RWPE1 (cell line): ENCODE measurements at places on chromosomes 13 and 19.

DNA sequence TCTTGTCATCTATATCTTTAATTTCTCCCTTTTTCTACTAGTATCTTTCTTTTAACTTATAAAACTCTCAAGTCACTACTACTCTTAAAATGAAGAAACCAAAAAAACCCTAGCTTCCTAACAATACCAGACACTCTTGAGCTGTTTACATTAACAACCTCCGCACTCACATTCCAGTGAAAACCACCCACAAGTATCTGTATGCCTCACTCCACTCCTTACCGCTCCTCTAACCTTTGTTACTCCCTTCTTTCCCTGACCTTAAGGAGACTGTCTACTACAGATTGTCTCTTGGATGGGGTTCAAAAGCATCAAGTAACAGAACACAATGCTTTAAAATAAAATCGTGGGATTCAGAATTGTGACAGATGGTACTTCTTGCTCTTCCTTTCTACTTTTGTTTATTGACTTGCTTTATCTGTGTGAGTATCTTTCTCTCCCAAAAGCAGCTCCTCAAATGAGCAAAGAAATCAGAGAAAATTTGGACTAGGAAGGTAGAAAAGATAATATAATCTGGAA is 110.0 kb upstream of the FBXL3 start:
- DNase-seq: no peak

DNA sequence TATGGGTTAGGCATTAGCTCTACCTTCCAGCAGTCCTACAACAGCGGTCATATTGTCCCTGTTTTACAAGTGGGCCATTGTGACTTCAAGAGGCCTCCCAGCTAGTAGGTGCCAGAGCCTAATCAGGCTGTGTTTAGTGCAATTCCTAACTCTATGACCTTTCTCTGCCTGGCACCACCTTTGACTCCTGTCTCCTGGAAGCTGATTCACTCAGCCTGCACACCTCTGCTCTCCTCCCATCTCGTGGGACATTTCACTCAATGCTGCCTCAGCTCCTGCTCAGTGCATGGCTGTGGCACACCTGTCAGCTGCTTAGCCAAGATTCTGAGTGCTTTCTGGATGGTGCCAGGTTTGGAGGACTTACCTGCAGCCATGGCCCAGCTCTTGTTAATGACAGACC is 9.5 kb upstream of the GJB6 start:
- no peak for DNase-seq

DNA sequence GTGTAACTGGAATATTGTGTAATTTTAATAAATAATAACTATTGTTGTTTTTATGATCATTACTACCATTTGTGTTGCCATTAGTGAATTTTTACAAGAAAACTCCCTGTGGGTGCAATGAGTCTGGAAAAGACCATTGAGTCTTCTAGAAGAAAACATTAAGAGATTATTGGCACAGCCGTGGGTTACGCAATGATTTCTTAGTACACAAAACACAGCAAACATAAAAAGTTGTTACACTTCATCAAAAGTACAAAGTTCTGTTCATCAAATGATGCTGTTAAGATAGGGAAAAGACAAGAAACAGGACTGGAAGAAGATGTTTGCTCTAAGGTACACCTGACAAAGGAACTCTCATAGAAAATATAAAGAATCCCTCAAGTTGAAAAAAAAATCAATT is 41.6 kb downstream of the ZNF331 start:
- DNase-seq: no peak

DNA sequence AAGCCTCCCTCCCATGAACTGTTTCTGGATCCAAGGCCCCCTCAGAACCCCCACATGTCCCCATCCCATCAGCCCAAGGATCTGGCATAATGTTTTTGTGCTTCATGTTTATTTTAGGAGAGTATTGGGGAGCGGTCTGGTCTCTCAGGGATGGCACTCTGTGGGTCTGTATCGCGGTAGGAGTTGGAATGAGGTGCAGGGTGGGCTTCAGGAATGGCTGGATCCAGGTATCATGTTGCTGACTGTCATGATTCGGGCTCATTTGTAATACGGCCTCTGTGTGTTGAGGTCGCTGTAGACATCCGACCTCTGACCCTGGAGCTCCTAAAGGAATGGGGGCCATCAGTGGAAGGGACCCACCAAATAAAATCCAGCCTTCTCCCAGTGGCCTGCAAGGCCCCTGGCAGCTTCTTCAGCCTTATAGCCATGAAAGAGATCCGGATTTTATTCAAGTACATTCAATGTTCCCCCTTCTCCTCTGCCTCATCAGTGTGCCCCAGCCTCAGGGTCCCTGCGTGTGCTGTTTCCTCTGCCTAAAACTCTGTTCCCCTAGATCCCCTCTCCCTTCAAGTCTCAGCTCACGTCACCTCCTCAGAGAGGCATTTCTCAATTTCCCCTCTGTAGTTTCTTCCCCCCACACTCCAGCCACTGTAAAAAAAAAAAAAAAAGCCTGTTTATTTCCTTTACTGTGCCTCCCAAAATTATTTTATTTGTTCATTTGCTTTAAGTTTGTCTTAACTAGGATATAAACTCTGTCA is 2.2 kb downstream of the HCST start:
- no peak for DNase-seq

GRCh38 chr13:101763191-101763590 is 310.7 kb downstream of the ITGBL1 start:
- DNase-seq: peak; percentile 2

GRCh38 chr19:58038688-58039204 is 4.9 kb downstream of the ZSCAN1 start:
- no peak for DNase-seq

- DNase-seq: no peak
Measured at GRCh38 chr13:101205408-101205807, 210.9 kb downstream of the NALCN start.

DNA sequence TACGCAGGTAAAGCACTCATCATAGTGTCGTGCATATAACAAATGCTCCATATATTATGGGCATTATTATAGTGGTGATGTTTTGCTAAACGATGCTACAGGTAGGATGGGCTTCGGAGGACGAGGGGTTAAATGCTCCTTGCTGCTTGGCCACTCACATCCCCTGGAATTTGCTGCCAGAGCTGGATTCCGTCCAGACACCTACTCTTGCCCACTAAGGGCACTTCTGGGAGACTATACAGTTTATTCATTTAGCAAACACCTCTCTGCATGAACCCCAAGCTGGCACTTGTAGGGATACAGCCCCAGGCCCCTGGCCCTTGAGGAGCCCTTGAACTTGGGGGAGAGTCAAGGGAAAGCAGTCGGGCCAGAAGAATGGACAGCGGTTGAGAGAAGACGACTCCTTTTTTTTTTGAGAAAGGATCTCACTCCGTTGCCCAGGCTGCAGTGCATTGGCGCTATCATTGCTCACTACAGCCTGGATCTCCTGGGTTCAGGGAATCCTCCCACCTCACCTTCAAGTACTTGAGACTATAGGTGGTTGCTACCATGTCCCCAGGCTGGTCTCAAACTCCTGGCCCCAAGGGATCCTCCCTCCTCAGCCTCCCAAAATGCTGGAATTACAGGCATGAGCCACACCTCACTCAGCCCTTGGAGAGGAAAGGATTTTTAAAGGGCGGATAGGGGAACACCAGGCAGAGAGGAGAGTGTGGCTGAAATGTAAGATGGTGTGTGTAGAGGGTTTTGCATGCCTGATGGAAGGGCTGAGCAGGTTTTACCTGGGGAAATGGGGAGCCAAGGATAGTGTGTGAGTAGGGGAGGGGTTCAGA is 1.1 kb upstream of the MRPL34 start:
- no peak for DNase-seq

- no peak for DNase-seq
Measured at GRCh38 chr13:31110617-31111016, 51.1 kb downstream of the HSPH1 start.

DNA sequence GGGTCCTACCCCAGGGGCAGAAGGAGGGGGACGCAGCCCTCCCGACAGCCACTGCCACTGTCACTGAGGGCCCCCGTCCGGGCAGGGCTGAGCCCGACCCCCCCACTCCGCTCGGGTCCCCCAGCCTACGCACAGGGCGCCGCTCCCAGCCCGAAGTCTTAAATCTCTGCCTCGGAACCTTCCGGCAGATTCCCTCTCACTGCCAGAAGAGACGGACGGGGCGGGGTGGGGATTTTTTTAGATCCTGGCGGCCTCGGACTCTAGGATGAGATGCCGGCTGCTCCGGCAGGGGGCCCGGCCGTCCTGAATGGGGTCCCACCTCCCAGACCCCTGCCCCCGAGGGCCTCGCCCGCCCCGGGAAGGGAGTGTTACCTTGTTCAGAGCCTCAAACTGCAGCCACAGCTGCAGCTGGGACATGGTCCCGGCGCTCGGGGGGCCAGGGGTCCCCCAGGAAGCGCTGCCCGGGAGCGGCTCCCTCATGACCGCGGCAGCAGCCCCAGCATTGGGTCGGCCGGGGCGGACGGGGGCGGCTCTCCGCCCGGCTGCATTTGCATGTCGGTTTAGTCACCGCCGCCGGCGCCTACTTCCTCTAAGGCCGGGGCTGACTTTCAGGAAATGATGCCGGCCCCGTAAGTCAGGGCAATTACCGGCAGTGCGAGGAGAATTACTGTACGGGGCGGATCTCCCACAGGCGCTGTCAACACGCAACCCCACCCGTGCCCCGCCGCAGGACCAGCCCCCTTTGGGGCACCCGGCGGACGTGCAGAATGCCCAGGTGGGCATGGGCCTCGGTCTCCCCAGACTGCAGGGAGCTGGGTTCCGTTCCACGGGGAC is 28.1 kb downstream of the GPX4 start:
- DNase-seq: peak; percentile 71

DNA sequence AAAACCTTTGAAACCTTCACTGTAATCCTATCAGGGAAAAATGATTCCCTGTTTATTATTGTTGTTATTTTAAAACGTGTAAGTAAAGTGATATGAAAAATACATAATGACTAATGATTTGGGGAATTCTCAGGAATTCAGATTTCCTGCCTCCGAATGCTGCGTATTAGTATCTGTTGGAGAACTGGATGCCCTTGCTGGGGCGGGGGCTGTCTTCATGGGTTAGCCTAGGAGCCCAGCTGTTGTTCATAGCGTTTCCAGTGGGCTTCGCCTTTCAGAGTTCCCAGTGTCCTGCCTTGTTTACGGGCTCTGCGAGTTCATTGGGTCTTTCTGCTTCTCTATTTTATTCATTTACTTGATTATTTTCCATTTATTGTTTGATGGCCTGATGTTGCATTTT is 18.4 kb downstream of the NAXD start:
- no peak for DNase-seq

DNA sequence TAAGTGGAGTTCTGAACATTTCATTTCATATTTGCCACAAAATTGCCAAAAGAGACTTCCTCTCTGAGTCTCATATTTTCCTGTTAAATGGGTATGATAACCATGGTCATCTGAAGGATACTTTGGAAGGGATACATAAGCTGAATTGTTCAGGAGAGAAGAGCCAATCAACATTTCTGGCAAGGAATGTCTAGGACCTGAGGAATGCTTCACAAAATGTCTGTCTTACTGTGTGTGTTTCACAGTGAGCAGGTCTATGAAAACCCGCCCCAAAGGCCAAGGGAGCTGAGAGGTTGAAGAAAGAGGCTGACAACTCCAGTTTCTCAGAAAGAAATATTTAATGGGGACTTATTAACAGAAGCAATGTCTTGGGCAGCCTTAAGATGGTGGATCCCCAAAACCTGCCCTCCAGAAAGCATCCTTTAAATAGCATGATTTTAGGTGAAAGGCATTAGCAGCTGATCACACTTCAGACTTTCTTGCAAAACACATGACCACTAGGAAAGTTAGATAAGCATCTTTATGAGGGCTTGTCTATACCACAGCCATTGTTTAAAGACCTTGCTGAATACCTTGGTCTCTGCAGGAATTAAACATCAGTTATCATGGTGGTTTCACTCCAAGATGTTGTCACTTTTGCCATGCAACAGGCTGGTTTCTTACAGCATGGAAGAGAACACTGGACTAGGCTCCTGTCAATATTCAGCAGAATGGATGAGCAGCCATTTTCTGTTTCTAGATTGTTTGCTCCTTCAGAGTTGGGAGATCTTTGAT is 78.9 kb downstream of the TNFSF11 start:
- DNase-seq: no peak

GRCh38 chr19:20912973-20913372 is 10.1 kb upstream of the ZNF85 start:
- no peak for DNase-seq

GRCh38 chr19:7515645-7516151 is at the start of gene ZNF358:
ZNF358 (plus strand) TSS chr19:7516103; CDS start chr19:7519243, 3,140 bp downstream.
- peak; percentile 63 for DNase-seq

GRCh38 chr13:36986462-36987240 is 12.5 kb downstream of the ALG5 start:
- peak; percentile 46 for DNase-seq
